Kidney glomerular epithelial cell (primary cell): ENCODE measurements at places on chromosomes 3 and 15.
A peak's percentile ranks its signal among the peaks of the same experiment; 100 is the strongest.

GRCh38 chr3:61966200-61966599 is 404.8 kb downstream of the PTPRG start:
- peak; percentile 64 for DNase-seq

- DNase-seq: no peak
Observed at GRCh38 chr3:165056510-165056909, 21.8 kb downstream of the SI start.

GRCh38 chr3:143699424-143699823 is 148.8 kb downstream of the SLC9A9 start:
- no peak for DNase-seq

- peak; percentile 47 for DNase-seq
Observed at GRCh38 chr3:28915741-28916500, 364.9 kb upstream of the RBMS3 start.

GRCh38 chr3:187735837-187736236 is 9.4 kb downstream of the BCL6 start:
- no peak for DNase-seq

GRCh38 chr3:196688349-196688748 is 23.7 kb downstream of the CEP19 start:
- DNase-seq: no peak

DNA sequence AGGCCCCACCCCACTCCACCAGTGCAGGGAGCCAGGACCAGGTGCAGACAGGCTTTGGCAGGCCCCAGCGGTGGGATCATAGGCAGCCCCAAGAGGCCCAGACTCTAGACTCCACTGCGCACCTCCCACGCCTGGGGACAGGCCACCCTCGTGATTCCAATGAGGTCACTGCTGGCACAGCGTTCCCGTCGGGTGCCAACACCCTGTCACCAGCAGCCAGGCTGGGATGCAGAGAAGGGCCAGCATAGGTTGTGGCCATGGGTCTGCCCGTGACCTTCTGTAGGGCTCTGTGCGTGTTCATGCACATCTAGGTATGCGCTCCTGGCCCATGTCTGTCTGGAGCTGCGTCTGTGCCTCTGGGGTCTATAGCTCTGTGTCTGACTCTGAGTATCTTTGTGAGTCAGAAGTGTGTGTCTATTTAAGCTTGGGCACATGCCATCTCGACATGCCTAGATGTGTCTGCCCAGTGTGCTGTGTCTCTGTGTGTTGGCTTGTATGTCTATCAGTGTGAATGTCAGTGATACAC is 13.0 kb downstream of the VIPR1 start:
- DNase-seq: no peak
